Thyroid gland (tissue), 4 donors: ENCODE measurements at places on chromosomes 5 and 9. TPM values are rescaled to one million over a fixed set of nuclear protein-coding genes. Genes with fewer than 3 reads are reported as not detected.
A peak's percentile ranks its signal among the peaks of the same experiment; 100 is the strongest.

- no peaks in the 10 kb centered on the region for H3K27me3 ChIP-seq
- no peak overlapping the region for H3K4me3 ChIP-seq
- DNase-seq, result no peak
- H3K36me3 ChIP-seq, result no peaks in the 10 kb centered on the region
- H3K4me1 ChIP-seq, result no peaks in the 10 kb centered on the region
These were observed 67.2 kb upstream of the SLC25A51 start for GRCh38 chr9:37971108-37971459.

DNA sequence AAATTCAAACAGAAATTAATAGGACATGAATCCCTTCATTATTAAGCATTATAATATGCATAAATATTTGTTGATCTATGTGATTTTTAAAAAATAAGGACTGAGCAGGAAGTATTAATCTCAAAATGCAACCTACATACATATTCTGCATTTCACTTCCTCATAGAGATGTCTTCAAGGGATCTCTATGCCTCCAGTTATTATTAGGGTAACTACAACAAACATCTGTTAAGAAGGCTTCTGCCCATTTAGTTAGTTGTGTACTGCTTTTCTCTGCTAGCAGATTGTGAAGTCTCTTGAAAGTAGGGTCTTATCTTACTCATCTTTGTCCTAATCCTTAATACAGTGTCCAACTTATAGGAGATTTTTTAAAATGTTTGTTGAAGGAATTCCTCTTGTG is 414.1 kb downstream of the ACTL7B start:
- no peaks in the 10 kb centered on the region for H3K4me1 ChIP-seq
- H3K27ac ChIP-seq, result no peak overlapping the region
- H3K4me3 ChIP-seq, result no peak overlapping the region
- no peaks in the 10 kb centered on the region for H3K36me3 ChIP-seq

DNA sequence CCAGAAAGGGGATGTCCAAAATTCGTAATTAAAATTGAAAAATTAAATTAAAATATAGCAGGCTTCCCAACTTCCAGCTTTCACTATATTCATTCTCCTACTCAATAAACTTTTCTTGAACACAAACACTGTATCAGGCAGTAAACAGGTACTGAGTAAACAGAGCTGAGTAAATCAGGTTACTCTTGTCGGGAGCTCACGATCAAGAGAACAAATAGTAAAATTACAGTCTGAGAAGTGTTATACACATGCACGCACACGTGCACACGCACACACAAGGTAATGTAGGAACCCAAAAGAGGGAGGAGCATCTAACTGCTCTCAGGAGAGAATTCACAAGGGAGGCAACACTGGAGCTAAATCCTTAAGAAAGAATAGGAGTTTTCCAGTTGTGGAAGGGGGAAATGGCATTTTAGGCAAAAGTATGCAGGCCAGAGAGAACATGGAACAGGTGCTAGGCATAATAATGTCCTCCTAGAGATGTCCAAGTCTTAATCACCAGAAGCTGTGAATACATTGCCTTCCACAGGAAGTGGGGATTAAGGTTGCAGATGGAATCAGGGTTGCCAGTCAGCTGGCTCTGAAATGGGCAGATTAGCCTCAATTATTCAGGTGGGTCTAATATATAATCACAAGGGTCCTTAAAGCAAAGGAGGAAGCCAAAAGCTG is 598.8 kb upstream of the BRINP1 start:
- peaks cover 14% of the 10 kb centered on the region for H3K4me1 ChIP-seq
- H3K36me3 ChIP-seq, result no peaks in the 10 kb centered on the region
- no peak overlapping the region for H3K27ac ChIP-seq

GRCh38 chr5:104347119-104347708 is 784.6 kb upstream of the NUDT12 start:
- H3K4me1 ChIP-seq, result no peaks in the 10 kb centered on the region
- no peak for DNase-seq
- H3K27ac ChIP-seq, result no peak overlapping the region
- no peaks in the 10 kb centered on the region for H3K27me3 ChIP-seq

Gene SMIM33
- total RNA-seq, result not detected

DNA sequence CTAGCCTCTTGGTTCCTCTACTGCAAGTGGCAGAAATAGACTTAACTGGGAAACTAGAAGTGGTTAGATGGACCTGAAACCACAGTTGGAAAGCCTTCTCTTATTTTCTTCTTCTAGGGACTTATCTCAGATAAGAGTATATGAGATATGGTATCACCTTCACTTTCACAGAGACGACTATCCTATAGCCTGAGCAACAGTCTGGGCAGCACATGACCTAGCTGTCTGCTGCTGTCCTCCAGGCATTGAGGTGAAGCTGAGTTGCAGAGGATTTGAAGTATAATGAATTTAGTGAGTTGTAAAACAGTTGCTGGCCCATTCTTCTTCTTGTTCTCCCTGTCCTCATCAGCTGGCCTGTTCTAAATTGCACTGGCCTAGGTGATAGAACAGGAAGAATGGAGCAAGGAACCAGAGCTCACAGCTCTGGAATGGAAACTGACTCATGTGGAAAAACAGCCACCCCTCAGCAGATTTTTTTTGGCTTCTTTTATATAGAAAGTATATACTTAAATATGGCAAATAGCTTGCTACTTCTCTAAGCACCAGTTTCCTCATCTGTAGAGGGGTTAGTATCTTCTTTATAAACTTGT is 27.8 kb downstream of the RECK start:
- H3K27ac ChIP-seq, result no peak overlapping the region
- H3K27me3 ChIP-seq, result no peaks in the 10 kb centered on the region
- DNase-seq, result no peak
- H3K4me1 ChIP-seq, result no peaks in the 10 kb centered on the region

- no peak overlapping the region for H3K4me3 ChIP-seq
- peak overlapping the region; percentile 57 for H3K27ac ChIP-seq
- no peak for DNase-seq
- no peaks in the 10 kb centered on the region for H3K36me3 ChIP-seq
- no peaks in the 10 kb centered on the region for H3K27me3 ChIP-seq
- H3K4me1 ChIP-seq, result peaks cover 37% of the 10 kb centered on the region
These were observed 78.6 kb downstream of the PTPN3 start for GRCh38 chr9:109419531-109419930.

Gene RNF180
- total RNA-seq, result 99.0 TPM

DNA sequence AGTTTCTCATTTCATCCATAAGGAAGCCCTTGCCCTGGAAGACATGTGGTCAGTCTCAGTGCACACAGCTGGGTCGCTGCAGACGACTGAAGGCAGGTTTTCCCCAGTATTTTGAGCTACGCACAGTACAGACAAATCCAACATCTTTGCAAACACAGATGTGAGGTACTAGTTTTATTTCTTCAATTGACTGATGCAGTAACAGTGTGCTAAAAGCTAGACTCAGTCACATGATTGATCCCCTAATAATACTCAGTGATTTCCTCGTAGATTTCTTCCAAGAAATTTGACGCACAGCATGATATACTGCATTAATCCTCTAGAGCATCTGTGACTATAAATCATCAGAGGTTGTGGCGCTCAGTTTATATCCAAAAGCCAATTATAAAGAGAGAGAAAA is 346.1 kb downstream of the DIRAS2 start:
- H3K4me3 ChIP-seq, result no peak overlapping the region
- DNase-seq, result no peak
- H3K27ac ChIP-seq, result no peak overlapping the region
- no peaks in the 10 kb centered on the region for H3K27me3 ChIP-seq

DNA sequence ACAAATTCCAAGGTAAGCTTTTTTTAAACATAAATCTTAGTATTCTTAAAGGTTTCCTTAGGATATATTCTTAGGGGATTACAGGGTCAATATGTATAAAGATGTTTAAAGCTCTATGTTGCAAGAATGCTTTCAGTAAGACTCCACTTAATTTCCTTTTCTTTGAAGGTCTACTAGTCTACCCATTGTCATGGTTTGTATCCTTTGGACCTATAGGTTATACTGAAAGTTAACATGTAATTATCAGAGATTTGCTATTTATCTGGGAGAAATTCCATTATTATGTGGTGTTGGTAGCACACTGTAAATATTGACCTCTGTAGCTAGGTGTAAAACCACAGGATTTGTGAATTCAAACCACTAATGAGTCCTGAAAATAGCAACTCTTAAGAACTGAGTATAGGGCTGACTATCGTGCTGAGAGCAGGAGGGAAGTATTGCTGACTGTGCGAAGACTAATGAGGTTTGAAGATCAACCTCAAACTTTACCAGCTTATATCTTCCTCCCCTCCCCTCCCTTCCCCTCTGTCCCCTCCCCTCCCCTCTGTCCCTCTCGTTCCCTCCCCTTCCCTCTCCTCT is 85.6 kb downstream of the GADD45G start:
- no peaks in the 10 kb centered on the region for H3K27me3 ChIP-seq
- no peaks in the 10 kb centered on the region for H3K36me3 ChIP-seq
- H3K4me3 ChIP-seq, result no peak overlapping the region
- no peak for DNase-seq
- H3K4me1 ChIP-seq, result no peaks in the 10 kb centered on the region

Gene TRPM6
- 0.44 TPM for total RNA-seq

Gene OTP
- total RNA-seq, result not detected
